ENCODE measurements at places on chromosomes 2 and 18. TPM values are rescaled to one million over a fixed set of nuclear protein-coding genes. Genes with fewer than 3 reads are reported as not detected.

KIF5C gene
- 455 TPM for total RNA-seq

RFX8 gene
- total RNA-seq: 3.1 TPM

- DNase-seq: no peak
These were observed 57.5 kb upstream of the MFF start for GRCh38 chr2:227267410-227268115.

BMPR2 gene
- total RNA-seq: 101 TPM

HOXD8 gene
- total RNA-seq: not detected

DNA sequence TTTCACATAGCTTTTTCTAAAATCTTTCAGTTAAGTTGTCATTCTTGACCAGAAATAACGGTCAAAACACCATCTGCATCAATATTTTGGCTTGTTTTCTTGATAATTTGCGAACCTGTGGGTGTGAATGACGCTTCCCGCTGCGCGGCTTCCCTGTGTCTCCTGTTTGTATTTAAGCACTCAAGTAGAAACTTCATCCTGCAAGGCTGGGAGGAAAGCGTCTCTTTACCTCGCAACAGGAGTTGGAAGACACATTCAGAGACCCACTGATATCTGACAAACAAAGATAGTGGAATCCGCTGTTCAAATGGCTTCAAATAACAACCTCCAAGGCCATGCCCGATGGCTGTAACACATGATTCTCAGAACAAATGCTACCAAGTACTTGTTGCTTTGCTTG, 704.9 kb downstream of the DCDC2C start:
- DNase-seq: no peak

- DNase-seq: no peak
These were observed 40.0 kb downstream of the DNMT3A start for GRCh38 chr2:25301453-25302352.

GRCh38 chr2:176612736-176613135, 343.5 kb downstream of the MTX2 start:
- no peak for DNase-seq

- no peak for DNase-seq
These were observed 34.1 kb upstream of the NARS1 start for GRCh38 chr18:57655740-57656139.

FIGN gene
- 18.9 TPM for total RNA-seq

- no peak for DNase-seq
These were observed 23.4 kb upstream of the C1D start for GRCh38 chr2:68086166-68086565.

GBX2 gene
- 0.33 TPM for total RNA-seq

DNA sequence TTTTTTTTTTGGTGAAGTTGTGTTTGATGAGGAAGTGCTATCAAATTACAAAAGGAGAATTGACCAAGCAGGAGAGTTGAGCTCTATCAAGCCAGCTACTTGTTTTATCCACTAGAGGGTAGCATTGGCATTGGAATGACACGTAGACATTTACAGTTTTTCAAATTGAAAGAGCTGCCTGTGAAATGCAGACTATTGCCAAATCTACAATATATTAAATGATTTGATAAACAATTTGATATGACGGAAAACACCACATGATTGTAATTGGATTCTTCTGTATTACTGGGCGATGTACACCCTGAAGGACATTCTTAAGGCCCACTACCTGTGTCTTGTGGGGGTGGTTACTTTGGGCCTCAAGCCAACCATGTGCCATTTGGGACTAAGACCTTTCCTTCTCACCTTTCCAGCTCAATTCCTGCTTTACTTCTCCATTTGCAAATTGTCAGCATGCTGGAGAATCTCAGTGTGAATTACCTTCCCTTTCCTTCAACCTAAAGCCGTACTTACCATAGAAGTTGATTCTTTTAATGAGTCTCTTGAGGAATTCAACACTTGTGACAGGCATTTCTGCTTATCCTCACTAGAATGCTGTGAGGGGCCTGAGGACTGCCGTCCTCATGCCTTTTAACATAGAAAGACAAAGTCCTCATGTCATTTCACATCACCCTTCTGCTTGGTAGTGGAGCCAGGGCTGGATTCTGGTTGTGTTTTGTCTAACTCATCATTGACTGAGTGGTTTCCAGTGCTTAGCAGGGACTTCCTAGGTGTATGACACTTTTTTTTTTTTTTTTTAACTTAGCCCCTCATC, 134.8 kb upstream of the THUMPD2 start:
- no peak for DNase-seq

CCL20 gene
- total RNA-seq: 1.1 TPM

GRCh38 chr2:64857581-64858471, 131.4 kb upstream of the SLC1A4 start:
- DNase-seq: peak; percentile 67

- no peak for DNase-seq
These were observed 62.6 kb upstream of the CTLA4 start for GRCh38 chr2:203804764-203805485.

GRCh38 chr18:22254088-22254487, 84.7 kb downstream of the GATA6 start:
- DNase-seq: no peak

GRCh38 chr2:183149489-183149888, 25.2 kb downstream of the NUP35 start:
- no peak for DNase-seq

DNA sequence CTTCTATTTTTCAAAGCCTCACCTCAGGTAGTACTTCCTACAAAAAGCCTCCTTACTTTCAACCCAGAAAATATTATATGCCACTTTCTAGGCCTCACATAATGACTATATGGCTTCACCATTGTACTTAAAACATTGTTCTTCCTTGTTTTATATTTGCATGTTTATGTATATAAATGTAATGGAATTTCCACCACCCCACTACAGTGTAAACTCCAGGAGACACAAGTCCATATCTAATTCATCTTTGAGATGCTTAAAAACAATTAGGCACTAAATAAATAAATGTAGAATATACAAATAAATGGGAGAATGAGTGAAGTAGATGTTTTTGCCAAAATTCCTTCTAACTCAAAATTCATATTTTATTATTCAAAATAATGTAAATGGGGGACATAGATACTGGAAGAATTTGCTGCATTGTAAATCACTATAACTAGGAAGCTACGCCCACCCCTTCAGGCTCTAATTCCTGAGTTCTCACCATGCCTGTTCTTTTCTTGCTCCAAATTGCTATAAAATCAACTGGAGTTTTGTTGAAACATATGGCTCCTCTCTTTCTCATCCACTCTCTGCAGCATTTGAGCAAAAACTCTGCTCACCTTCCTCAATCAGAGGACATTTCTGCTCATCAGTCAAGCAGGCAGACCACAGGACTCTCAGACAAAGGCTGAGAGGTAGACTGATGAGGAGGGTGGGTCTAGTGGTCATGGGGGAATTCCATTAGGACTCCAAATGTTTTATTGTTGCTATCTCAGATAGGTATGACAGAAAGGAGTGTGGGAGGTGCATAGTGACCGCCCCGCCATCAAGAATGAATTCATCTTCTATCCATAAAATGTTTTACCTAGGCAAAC, 243.0 kb downstream of the HNMT start:
- DNase-seq: no peak

DNA sequence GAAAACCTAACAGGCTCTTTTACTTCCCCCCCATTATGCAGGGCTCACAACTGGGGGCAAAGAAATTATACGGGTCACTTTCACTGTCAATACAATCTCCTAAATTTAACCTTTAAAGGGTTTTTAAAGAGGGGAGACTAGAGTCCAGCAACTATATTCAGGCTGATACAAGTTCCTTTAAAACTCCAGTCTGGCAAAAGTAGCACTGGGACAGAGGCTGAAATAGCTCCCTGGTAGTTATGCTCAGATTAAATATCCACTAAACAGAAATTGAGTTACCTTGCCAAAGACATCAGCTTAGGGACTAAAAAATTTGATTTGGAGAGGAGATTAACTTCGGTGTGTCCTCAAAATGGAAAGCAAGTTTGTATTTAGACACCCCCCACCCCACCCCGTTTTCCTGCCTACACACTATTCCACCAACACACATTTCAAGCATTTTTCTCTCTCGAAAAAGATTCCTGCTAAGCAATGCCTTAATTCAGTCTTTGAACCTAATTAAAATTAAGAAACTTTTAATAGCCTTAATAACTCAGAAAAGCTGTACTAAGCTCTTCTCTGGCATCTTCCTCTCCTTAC, 127.2 kb downstream of the OSBPL1A start:
- no peak for DNase-seq

ZBTB7C gene
- 15.3 TPM for total RNA-seq

YIPF4 gene
- 47.7 TPM for total RNA-seq

DNA sequence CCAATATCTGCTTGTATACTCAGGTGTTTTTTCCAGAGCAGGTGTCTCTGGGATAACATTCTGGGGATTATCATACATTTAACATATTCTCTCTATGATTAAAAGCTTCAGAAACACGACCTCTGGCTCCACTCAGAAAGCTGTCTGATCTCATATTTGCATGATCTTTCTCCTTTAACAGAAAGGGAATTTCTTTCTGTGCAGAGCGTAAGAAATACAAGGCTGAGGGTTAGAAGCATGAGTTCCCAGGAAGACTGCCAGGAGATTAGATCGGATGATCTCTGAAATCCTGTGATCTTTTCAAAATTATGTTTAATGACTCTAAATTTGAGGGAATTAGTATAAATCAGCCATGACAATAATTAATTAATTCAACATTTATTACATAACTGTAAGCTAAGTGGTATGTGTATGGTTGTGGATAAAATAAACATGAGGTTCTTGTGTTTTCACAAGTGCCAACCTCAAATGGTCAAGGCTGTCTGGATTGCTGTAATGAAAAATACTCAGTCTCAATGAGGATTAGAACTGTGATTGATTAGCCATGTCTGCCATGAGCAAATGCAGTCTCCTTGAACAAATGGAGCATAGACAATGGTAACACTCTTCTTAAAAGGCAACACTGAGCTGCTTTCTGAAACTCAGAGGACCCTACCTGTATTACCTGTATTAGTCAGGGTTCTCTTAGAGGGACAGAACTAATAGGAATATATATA, 304.9 kb downstream of the STK39 start:
- DNase-seq: no peak

PLCL1 gene
- 71.8 TPM for total RNA-seq

DNA sequence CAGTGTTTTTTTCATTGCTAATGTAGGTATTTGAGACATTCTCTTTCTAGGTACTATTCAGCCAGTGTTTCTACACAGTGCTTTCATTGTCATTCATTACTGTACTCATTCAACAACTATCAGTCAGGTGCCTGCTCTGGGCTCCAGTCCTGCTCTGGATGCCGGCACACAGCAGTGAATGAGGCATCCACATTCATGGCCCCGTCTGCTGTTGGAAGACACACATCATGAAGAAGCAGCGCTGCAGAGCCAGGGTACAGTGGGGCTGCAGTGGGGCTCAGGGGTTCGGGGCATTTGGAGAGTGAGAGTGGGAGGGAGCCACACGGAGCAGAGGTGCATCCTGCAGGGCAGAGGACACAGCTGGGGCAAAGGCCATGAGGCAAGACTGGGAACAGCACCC, 737.2 kb upstream of the RAB6C start:
- DNase-seq: no peak

DYNAP gene
- total RNA-seq: not detected

GRCh38 chr18:3720159-3720558, 270.2 kb downstream of the TGIF1 start:
- DNase-seq: no peak

GRCh38 chr2:217289177-217289906, 429.5 kb upstream of the TNP1 start:
- DNase-seq: no peak

DNA sequence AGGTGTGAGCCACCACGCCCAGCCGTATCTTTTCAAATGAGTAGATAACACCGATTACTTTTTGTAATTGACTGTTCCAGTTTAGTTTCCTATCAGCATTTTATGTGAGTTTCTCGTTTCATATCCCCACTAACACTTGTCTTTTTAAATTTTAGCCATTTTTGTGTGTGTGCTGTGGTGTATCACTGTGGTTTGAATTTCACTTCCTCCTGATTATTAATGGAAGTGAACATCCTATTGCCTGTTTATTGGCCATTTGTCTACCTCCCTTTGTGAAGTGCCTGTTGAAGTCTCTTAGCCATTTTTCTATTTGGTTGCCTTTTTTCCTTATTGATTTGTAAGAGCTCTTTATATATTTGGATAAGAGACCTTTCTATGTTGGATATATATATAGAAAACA, 91.7 kb upstream of the STON1 start:
- no peak for DNase-seq

POTEJ gene
- total RNA-seq: not detected

ERFE gene
- total RNA-seq: 1.5 TPM

DNA sequence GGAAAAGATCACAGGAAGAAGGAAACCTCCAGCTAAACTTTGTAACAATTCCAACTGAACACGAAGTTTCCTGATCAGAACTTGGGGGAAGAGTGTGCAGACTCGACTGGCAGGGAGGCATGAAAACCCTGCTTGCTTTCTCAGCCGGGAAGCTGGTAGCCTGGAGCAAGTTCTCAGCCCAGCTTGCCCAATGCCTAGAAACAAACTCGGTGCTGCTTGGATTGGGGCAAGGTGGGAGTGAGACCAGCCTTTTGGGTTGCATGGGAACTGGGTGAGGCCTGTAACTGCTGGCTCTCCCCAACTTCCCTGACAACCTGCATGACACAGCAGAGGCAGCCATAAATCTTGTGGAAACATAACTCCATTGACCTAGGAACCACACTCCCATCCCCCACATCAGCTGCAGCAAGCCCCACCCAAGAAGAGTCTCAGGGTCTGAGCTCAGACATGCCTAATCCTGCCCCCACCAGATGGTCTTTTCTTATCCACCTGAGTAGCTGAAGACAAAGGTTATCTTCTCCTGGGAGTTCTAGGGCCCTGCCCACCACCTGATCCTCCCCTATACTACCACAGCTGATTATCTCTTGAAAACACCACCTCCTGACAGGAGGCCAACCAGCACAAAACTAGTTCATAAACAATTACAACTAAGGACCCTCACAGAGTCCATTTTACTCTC, 1859.7 kb upstream of the CELF4 start:
- no peak for DNase-seq

PCARE gene
- 0.61 TPM for total RNA-seq

- no peak for DNase-seq
These were observed 30.3 kb downstream of the SOCS6 start for GRCh38 chr18:70319187-70319586.

DTYMK gene
- total RNA-seq: 15.3 TPM

DNA sequence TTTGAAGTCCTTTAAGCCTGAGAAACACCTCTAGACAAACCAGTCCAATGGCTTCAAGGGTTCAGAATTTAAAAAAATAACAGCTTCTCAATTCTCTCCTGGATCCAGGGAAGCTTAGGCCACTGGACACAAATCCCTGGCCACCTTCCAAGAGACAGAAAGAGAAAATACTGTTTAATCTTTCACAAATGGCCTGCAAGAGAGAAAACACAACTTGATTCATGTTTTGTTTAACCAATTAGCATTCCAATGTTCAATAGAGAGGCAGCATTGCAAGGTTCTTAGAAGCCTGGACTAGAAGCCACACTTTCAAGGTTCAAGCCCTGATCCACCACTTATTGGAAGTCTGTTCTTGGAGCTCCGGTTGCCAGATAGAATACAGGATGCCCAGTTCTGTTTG, 109.0 kb upstream of the PARD3B start:
- no peak for DNase-seq

ALPI gene
- total RNA-seq: not detected

ACTR1B gene
- 132 TPM for total RNA-seq
